ENCODE measurements at places on chromosomes 1 and 21. TPM values are rescaled to one million over a fixed set of nuclear protein-coding genes. Genes with fewer than 3 reads are reported as not detected.

DNA sequence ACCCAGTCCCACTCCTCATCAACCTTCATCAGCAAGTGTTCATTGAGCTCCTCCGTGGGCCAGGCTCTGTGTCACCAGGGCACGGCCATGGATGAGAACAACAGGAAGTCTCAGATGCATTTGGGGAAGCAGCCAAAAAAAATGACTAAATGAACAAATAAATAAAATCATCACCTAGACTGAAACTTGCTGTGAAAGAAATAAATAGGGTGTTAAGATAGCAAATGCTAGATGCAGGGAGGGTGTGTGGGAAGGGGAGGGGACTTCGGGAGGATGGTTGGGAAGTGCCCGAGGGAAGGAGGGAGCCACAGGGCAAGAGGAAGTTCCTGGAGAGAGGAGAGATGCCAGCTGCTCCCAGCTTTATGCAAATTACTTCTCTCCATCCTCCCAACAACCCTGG is 696.7 kb downstream of the PTPRU start:
- H3K4me1 ChIP-seq, result no peaks in the 10 kb centered on the region
- no peak for DNase-seq
- no peaks in the 10 kb centered on the region for H3K36me3 ChIP-seq
- no peaks in the 10 kb centered on the region for H3K27me3 ChIP-seq
- no peak overlapping the region for H3K27ac ChIP-seq

DNA sequence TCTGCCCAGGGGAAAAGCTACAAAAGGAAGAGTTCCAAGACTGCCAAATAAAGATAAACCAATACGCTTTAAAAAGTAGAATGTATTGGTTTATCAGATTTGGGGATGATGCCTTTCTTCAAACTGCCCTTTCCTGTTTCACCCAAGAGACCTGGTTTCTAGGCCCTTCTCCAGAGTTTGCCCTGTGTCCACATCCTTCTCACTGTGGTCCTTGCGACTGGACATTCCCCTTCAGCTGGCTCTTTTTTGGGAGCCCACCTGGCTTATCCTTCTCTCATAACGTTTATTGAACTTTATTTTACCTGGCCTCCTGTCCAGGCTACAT is 490 bp upstream of the CZIB start:
- H3K27ac ChIP-seq, result peak overlapping the region; percentile 97
- peaks cover 10% of the 10 kb centered on the region for H3K36me3 ChIP-seq
- H3K4me1 ChIP-seq, result peaks cover 21% of the 10 kb centered on the region
- DNase-seq, result no peak

Gene TDRD10
- not detected for total RNA-seq

DNA sequence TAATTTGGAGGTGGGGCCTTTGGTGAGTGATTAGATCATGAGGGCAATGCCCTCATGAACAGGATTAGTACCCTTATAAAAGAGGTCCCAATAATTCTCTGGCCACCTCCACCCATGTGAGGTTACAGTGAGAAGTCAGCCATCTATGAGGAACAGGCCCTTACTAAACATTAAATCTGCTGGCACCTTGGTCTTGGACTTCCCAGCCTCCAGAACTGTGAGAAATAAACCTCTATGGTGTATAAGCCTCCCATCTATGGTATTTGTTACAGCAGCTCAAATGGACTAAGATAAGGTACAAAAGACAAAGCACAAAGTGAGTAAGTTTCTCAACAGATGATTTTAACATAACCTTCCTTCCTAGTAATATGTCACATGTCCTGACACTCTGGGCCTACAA is 22.3 kb downstream of the NRIP1 start:
- H3K27me3 ChIP-seq, result no peaks in the 10 kb centered on the region
- H3K4me3 ChIP-seq, result no peak overlapping the region
- DNase-seq, result no peak
- no peak overlapping the region for H3K27ac ChIP-seq
- peaks cover 19% of the 10 kb centered on the region for H3K36me3 ChIP-seq

GRCh38 chr1:119000371-119001180 is 12.4 kb upstream of the TBX15 start:
- no peak overlapping the region for H3K27ac ChIP-seq
- H3K4me3 ChIP-seq, result peak overlapping the region; percentile 60
- DNase-seq, result peak; percentile 76
- H3K27me3 ChIP-seq, result peaks cover 73% of the 10 kb centered on the region
- peaks cover 2% of the 10 kb centered on the region for H3K36me3 ChIP-seq
- peaks cover 15% of the 10 kb centered on the region for H3K4me1 ChIP-seq

GRCh38 chr1:172408958-172409357 is 11.5 kb upstream of the C1orf105 start:
- no peak overlapping the region for H3K27ac ChIP-seq
- H3K27me3 ChIP-seq, result no peaks in the 10 kb centered on the region
- no peak overlapping the region for H3K4me3 ChIP-seq
- peaks cover 14% of the 10 kb centered on the region for H3K36me3 ChIP-seq

DNA sequence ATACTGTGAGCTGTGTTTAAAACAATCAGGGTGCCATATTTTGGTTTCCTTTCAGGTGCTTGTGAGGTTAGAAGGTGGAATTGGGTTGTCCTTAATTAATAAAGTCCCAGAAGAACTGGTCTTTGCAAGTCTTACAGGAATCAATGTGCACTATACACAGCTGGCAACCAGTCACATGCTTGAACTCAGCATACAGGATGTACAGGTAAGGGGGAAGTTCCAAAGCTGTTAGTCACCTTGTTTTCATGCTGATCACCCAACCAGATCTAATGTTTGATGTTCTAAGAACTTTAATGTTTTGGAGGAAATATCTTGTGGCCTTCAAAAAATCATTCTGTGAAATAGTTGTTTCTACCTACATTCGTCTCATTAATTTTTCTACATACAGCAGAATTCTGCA is 156.3 kb downstream of the VPS13D start:
- no peak overlapping the region for H3K27ac ChIP-seq
- no peaks in the 10 kb centered on the region for H3K27me3 ChIP-seq
- no peaks in the 10 kb centered on the region for H3K4me1 ChIP-seq
- H3K36me3 ChIP-seq, result peaks cover 75% of the 10 kb centered on the region
- H3K4me3 ChIP-seq, result no peak overlapping the region
- DNase-seq, result no peak
